ENCODE measurements at places on chromosomes 12 and 14. TPM values are rescaled to one million over a fixed set of nuclear protein-coding genes. Genes with fewer than 3 reads are reported as not detected.

DNA sequence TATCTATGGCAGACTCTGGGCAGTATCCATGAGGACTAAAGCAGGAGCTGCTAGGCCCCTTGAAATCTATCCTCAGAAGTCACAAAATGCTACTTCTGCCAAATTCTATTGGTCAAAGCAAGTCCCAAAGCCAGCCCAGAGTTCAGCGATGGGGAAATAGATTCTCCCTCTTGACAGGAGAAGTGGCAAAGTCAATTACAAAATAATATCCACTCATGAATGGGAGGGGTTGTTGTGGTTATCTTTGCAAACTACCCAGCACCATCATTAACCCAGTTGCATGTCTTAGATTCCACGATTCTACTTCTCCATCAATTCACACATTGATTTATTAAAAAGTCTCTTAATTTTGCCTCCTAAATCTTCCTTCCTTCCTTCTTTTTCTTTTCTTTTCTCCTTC, 30.7 kb upstream of the STXBP6 start:
- no peak for DNase-seq

The IL31 gene
- not detected for total RNA-seq

- peak; percentile 89 for DNase-seq
These were observed 32.9 kb downstream of the SYNE3 start for GRCh38 chr14:95483309-95484165.

DNA sequence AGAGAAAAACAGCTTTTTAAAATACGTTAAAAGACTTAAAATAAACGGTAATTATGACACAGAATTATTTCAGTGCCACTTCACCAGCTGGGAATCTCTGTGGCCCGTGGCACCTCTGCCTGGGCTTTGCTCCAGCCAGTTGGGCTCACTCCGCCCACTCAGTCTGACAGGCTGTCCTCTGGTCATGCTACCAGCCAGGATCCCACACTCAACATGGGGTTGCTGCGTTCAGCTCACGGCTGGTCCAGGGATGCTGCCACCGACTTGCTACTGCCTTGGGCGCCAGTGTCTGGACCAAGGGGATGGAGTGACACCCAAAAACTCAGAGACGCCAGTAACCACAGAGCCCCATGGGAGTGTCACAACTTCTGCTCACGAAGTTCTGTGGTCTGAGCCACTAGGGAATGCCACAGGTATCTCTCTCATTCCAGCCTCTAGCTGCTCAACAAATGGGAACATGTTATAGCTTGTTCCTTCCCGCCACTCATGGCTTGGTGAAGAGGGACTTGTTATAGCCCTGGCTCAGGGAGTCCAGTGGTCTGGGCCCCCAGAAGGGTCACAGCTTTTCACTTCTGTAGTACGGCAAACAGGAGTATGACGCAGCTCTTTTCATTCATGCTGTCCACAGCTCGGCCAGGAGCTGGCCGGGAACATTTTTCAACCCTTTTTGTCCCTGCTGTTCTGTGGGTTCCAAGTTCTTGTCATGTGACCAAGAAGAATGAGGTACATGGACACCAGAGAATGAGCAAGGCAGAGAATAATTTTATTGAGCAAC, 23.4 kb upstream of the ATXN7L3B start:
- DNase-seq = no peak

DNA sequence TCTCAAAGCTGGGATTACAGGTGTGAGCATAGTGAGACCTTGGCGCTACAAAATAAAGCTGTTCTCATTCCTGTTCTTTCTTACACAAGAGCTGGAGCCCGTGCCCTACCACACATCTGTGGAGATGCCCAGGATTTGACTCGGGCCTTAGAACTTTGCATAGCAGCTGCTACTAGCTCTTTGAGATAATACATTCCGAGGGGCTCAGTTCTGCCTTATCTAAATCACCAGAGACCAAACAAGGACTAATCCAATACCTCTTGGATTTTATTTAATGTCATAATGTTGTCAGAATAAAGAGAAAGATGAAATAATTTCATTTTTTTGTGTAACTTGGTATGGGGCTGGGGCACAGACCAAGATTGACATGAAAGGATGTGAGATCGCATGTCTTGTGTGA, 7.6 kb downstream of the PNP start:
- no peak for DNase-seq

DNA sequence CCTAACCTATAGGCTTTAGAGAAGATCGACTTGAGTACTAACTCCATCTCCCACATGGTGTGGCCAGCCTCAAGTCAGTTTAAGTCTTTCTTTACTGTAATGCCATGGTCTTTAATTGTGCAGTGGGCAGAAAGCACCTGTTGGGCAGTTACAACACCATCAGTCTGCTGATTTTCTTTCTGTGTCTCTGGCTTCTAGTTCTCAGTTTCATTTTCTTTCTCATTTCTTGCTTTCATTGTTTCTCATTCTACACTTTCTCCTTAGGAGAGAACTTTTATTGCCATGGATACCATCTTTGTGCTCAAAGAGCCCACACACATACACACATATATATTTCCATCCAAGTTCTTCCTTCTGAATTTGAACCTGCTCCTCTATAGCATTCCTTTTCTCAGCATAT, 96.1 kb upstream of the SLC16A7 start:
- DNase-seq = no peak

DNA sequence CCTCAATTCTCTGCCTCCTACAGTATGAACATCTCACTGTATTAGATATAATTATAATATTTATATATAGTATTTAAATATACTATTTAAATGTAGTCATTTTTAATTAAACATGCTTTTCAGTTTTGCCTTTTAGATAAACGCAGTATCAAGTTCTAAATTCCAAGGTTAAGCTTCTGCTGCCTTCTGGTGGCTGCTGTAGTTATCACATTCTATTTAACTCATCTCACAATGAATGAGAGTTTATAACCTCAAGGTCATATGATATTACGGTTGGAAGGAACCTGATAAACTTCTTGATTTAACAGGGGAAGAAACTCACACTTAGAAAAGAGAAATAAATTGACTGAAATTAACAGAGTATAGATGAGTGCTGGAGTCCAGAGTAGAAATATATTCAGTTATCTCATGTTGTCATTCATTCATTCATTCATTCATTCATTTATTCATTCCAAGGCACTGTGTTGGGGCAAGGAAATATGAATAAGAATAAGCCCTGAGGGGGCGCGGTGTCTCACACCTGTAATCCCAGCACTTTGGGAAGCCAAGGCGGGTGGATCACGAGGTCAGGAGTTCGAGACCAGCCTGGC, 31.9 kb downstream of the GUCY2C start:
- DNase-seq = no peak

DNA sequence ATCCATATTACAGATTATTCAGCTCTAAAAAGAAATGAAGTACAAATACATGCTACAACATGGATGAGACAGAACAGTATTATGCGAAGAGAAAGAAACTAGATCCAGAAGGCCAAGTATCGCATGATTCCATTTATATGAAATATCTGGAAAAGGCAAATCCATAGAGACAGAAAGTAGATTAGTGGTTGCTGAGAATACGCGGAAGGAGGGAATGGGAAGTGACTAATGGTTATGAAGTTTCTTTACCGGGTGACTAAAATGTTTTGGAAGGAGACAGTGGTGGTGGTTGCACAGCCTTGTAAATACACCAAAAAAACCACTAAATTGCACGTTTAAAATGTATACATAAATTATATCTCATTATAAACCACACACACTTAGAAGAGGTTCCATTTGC, 12.5 kb downstream of the PRDM4 start:
- DNase-seq = no peak

The AKAP3 gene
- total RNA-seq = 5.9 TPM

DNA sequence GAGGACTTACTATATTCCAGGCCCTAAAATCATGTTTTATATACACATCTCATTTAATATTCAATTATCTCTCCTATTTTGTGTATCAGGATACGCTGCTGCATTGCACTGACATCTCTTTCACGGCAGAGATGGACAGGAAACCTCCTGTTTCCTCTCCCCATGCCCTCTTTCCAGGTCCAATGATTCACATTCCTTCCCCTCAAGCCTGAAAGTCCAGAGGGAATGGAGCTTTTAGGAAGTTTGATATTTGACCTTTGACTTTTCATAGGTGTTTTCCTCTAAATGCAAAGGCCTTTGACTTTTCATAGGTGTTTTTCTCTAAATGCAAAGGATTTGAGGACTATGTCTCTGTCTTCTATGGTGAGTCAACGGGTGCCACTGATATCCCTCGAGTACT, 89.5 kb downstream of the STON2 start:
- DNase-seq = no peak

DNA sequence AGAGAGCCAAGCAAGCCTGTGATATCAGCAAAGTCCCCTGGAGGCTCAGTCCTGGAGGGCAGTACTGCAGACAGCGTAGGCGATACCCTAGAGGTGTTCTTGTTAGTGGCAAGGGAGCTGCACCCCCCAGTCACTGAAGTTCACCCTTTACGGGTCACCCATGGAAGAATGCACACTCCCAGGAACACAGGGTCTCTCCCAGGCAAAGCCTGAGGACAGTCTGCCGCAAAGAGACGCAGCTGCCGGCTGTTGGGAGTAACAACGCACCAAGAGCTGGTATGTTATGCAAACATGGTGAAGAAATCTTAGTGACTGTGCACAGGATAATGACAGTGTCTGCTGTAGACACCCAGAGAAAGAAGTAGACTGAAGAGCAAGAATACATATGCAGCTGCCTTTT, 43.5 kb upstream of the NOS1 start:
- no peak for DNase-seq

The TMTC2 gene
- total RNA-seq = 3.3 TPM
